ENCODE measurements at places on chromosomes 16 and 17.
A peak's percentile ranks its signal among the peaks of the same experiment; 100 is the strongest.

- no peak for DNase-seq
These were observed 24.8 kb downstream of the NFAT5 start for GRCh38 chr16:69590590-69590989.

DNA sequence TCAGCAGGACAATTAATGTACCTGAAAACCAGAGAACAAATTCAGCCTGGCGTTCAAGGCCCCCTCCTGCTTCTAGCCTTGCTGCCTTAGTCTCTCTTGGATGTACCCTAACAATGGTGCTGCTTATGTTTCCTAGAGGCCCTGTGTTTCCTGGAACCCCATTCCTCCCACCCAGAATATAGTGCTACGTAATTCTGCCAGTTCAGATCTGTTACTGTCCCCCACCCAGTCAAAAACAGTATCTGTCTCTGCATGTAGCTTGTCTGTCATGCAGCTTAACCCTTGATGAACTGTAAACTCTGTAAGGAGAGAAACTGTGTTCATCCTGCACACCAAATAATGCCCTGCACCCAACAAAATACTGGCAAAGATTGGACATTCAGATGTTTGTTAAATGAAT, 6.8 kb downstream of the MRTFB start:
- DNase-seq = no peak

DNA sequence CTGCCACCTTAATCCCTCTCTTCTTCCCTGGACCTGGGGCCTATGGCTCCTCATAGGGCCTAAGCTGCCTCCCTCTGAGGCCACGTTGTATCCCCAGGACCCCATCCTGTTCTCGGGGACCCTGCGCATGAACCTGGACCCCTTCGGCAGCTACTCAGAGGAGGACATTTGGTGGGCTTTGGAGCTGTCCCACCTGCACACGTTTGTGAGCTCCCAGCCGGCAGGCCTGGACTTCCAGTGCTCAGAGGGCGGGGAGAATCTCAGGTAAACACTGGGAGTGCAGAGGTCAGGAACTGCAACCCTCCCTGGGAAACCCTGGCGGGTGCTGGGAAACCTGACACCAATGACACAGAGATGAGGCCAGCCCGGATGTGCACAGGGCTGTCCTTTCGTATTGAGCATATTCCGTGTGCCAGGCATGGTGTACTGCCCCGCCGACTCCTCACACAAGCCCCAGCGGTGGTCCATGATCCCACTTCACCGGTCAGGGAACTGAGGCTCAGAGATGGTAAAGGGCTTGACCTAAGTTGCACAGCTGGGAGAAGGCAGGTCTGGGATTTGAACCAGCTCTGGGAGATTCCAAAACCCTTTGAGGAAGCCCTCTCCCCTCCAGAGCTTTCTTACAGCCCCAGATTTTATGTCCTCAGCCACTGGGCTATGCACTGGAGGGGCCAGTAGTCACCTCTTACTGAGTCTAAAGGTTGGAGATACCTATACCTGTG, 22.9 kb downstream of the ANKRD40 start:
- DNase-seq = no peak

DNA sequence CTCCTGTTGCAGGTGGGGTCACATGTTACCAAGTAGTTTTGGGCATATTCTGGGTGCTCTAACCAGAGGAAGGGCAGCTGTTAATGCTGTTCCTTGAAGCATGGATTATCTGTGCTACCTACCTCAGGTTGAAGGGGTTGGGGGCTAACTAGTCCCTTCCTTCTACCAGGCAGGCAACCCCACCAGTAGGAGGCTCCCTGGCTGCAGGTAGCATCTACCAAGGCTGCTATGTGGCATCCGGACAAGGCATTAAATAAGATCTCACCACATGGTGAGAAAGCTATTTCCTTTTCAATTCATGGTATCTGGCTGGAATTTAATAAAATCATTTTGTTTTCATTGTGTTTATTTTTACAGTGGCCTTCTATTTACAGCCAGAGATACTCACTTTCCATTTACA, 62.5 kb downstream of the CACNG3 start:
- no peak for DNase-seq

- DNase-seq = no peak
These were observed 50.6 kb downstream of the MGAT5B start for GRCh38 chr17:76918811-76919210.

DNA sequence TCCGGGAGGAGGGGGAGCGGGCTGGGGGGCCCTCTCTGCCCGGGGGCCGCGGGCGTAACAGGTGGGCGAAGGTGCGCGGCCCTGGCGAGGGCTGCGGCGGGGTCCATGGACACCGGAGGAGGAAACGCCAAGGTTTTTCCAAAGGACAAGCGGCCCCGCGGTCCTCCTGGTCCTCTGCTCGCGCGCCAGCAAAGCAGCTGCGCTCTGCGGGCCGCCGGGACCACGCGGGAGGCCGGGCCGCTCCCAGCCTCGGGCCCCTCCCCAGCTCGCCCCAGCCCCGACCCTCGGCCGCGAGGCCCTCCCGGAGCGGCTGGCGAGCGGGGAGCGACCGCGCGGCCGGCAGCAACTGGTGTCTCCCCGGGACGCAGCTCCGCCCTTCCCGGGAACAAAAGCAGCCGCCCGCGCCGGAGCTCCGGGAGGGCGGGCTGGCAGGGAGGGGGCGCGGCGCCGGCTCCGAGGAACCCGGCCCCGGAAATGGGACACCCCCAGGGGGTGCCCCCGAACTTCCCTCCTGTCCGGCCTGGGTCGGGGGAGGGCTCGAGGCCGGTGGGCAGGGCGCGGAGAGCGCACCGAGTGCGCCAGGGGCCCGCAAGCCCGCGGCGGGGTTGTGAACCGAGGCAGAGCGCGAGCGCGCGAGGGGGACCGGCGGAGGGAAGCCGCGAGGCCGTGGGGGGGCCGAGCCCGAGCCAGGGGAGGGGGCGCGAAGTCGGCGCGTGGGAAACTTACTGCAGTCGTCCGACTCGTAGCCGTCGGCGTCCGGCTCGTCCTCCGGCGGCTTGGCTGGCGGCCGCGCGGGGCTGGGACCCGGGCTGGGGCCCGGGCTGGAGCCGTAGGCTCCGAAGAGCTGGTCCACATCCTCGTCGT, 837 bp downstream of the DOC2B start:
- no peak for DNase-seq

DNA sequence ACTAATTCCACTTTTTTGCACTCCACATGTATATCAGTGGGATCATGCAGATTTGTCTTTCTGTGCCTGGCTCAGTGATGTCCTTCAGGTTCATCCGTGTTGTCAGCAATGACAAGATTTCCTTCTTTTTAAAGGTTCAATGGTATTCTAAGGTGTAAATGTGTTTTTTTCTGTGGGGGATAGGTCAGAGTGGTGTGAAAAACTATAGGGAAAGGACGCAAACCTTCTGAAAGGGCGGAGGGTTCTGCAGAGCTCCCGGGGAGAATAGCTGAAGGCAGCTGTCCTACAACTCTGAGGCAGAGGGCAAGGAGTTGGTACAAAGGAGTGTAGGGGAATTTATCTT, 21.9 kb upstream of the CSNK1D start:
- DNase-seq = no peak

GRCh38 chr17:77640252-77640651, 318.3 kb upstream of the TNRC6C start:
- DNase-seq = no peak

- DNase-seq = no peak
These were observed 83.8 kb upstream of the GRIN2A start for GRCh38 chr16:10265770-10266615.

- no peak for DNase-seq
These were observed 18.7 kb upstream of the EVI2A start for GRCh38 chr17:31339906-31340661.

- no peak for DNase-seq
These were observed 31.4 kb downstream of the ASGR1 start for GRCh38 chr17:7147772-7148171.

- no peak for DNase-seq
These were observed 78.2 kb upstream of the NOL11 start for GRCh38 chr17:67639555-67639954.

- DNase-seq = no peak
These were observed 43.2 kb upstream of the CCL1 start for GRCh38 chr17:34406226-34406625.

- DNase-seq = peak; percentile 37
These were observed 36.6 kb downstream of the ANKRD11 start for GRCh38 chr16:89453501-89454321.

GRCh38 chr17:37255432-37255831, 120.4 kb upstream of the C17orf78 start:
- DNase-seq = no peak

DNA sequence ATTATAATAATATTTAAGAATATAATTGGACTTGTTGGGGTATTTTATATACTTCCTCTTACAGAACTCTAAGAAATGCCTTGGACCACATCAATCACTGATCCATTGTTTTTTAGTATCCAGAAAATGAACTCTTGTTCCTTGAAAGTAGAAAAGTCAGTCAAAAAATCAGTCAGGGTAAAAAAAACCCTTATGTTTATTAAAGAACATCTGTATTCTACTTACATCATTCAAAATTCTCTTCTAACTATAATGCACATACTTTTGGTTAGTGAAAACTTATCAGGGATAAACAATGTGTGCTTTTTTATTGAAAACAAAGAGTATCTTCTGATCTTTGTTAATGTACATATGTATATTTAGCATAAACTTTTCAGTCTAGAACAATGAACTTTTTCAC, 23.5 kb upstream of the CDR2 start:
- DNase-seq = no peak

GRCh38 chr16:60061396-60061795, 1327.3 kb upstream of the GOT2 start:
- no peak for DNase-seq

GRCh38 chr17:67063141-67063540, 18.8 kb downstream of the CACNG1 start:
- DNase-seq = no peak

DNA sequence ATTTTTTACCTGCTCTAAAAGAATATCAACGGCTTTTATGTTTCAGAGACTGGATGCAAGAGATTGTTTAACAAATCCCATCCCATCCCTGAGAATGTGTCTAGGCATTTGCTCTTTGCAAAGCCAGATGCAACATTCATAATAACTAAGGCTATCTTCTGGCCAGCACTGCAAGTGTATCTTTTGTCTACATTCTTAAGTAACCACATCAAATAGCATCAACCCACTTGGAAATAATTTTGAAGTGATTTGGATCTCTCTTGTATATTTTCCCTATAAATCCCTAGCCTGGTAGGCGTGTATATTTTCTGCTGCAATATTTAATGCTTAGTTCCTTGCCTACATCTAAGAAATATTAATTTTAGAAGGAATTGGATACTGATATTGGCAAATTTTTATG, 64.3 kb downstream of the PIGL start:
- no peak for DNase-seq

DNA sequence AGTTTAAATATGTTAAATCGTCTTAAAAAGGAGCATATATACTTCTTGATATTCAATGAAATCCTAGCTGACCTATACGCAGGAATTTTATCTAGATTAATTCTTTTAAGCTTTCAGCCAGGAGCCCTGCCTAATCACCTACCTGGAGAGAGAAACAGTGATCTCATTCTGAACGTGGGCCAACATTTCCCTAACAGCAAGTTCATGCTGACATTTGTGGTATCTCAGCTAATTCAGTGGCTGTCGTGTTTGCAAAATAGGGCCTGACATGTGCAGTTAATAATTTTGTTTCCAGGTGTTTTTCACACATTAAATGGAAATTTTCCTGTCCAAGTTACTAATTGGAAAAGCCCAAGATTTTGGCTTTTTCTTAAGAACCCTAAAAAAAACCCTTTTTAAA, 17.4 kb downstream of the KRT24 start:
- DNase-seq = no peak

- no peak for DNase-seq
These were observed 7.7 kb downstream of the WNT3 start for GRCh38 chr17:46810837-46811236.

GRCh38 chr16:9996221-9996620, 186.0 kb downstream of the GRIN2A start:
- no peak for DNase-seq

DNA sequence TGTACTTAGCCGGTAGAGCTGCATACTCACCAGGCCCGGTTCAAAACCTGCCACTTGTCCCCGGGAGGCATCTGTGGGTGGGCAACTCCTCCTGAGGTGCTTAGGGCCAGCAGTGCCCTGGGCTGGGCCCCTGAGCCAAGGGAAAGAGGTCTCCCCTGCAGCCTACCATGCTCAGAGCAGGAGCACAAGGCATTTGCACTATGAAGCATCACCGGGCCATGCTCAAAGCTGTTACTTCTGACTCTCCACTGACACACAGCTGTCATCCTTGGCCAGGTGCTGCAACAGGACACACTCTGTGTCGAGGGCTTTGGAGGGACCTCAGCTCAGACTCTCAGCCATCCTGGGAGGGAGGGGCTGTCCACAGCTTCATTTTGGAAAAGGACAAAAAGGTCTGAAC, 37.2 kb downstream of the SLC38A8 start:
- DNase-seq = no peak

GRCh38 chr16:3731126-3731935, 14.0 kb upstream of the TRAP1 start:
- DNase-seq = no peak

DNA sequence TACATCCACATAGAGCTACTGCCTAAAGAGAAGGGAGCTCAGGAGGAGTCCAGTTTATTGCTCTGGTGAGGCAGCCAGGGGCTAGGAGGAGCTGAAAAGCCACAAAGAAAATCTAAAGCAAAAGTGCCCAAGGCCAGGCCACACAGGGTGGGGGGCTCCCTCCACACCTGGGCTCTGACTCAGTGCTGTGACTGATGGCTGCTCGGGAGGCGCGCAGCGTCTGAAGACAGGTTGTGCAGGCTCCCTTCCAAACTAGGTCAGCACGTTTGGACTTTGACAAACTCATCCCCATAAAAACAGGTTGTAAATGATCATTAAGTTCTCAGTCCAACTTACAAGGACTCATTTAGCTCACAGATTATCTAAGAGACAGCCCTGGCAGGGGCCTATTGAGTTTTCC, 22.2 kb upstream of the LCMT1 start:
- DNase-seq = no peak

- DNase-seq = no peak
These were observed 92.5 kb downstream of the NCOR1 start for GRCh38 chr17:16122697-16123434.

DNA sequence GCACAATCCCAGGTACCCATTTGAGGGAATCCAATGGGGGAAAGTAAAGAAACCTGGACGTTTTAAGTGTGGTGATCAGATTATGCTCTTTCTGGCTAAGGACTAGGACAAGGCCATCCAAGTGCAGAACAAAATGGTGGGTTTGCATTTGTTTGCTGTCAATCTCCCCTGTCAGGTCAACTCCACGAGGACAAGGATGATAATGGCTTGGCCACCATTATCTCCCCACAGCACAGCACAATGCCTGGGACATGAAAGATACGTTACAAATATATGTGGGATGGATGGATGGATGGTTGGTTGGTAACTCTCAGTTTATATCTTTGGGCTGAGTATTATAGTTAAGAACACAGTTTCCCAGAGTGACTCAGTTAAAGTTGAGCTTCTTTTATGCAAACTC, 526.9 kb downstream of the NPIPA7 start:
- DNase-seq = no peak

- DNase-seq = no peak
These were observed 58.2 kb downstream of the CDYL2 start for GRCh38 chr16:80746231-80746630.
